ENCODE measurements at places on chromosomes 3 and 15.

DNA sequence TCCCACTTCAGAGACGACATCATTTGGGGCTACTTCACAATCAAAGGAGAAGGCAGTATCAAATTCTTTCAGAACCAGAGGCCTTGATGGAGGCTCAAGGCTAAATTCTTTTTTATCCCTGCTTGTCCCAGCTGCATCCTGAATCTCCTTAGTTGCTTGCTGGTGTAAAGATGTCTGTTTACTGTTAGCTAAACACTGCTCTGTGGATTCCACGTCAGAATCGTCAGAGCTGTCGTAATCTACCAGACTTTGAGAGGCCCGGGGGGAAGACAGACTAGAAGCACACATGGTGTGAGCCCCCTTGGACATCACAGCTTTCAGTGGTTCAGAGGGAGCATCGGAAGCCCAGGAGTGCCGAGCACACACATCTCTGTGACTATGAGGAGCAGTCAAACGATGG, 32.6 kb downstream of the LINS1 start:
- DNase-seq, result peak; percentile 14

GRCh38 chr15:59166601-59167265, 39.9 kb upstream of the LDHAL6B start:
- DNase-seq, result no peak

DNA sequence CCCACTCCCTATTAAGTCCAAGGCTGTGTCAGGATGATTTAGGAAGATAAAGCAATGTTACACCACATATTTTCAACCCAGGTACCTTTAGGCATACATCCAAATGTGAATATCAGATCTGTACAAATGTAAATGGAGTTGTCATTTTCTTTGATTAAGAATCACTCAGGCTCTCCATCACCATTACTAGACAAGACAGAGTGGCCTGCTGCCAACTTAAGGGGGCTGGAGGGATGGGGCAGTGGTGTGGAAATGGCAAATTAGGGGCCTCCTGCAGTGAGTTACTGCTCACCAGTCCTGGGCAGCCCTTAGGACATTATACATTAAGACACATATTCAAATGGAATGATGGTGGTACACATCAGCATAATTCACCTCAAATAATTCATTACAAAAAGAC, 211.0 kb downstream of the TNIK start:
- DNase-seq, result no peak

DNA sequence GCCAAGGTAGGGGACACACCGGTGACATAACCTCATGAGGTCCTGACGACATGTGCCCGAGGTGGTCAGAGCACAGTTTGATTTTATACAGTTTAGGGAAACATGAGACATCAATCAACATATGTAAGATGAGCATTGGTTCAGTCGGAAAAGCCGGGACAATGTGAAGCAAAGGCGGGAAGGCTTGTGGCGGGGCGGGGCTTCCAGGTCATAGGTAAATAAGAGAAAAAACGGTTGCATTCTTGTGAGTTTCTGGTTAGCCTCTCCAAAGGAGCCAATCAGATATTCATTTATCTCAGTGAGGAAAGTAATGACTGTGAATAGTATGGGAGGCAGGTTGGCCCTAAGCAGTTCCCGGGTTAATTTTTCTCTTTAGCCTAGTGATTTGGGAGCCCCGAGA, 271.7 kb upstream of the ATP10A start:
- no peak for DNase-seq

GRCh38 chr15:41603941-41604911, 45.2 kb downstream of the TYRO3 start:
- peak; percentile 83 for DNase-seq
